ENCODE measurements at places on chromosomes 4 and X.

DNA sequence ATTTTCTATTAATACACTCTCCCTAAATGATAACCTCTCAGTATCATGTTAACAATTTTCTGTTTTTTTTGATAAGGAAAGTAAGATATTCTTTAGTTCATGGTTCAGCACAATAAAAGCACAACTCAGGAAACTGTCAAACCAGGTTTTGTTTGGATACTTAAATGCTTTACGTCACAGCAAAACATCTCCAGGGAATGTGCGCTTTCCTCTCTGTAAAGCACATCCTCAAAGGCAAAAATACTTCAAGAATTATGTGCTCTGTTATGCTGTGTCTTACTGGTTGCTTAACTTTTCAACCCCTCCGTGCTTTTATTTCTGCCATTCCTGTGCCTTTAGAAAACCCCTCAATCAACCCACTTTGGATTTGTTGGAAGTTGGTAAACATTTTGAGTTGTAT is 27.8 kb downstream of the SNX25 start:
- no peak for DNase-seq

- no peak for DNase-seq
Observed at GRCh38 chr4:122591196-122591595, 29.7 kb downstream of the IL21 start.

- peak; percentile 78 for DNase-seq
Observed at GRCh38 chr4:140092094-140092851, 61.7 kb downstream of the MAML3 start.

DNA sequence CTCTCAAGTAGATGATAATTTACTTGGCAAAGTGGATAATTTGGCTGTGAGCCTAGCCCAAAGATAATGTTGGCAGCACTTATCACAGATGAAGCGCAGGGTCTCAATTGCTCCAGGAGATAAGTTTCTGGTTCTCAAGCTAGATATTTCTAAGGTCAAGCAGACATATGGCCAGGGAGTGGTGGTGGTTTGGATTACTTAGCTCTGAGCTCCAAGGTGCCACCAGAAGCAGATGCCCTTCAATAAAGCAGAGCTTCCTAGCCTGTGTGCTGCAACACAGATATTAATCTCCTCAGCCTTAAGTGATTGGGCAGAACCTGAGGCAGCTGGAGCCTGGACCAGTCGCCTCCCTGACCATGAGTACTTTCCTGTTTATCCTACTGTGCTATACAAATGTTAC is 79.2 kb upstream of the NALF2 start:
- no peak for DNase-seq

GRCh38 chr4:168257768-168258167 is 60.8 kb downstream of the DDX60 start:
- DNase-seq: no peak

DNA sequence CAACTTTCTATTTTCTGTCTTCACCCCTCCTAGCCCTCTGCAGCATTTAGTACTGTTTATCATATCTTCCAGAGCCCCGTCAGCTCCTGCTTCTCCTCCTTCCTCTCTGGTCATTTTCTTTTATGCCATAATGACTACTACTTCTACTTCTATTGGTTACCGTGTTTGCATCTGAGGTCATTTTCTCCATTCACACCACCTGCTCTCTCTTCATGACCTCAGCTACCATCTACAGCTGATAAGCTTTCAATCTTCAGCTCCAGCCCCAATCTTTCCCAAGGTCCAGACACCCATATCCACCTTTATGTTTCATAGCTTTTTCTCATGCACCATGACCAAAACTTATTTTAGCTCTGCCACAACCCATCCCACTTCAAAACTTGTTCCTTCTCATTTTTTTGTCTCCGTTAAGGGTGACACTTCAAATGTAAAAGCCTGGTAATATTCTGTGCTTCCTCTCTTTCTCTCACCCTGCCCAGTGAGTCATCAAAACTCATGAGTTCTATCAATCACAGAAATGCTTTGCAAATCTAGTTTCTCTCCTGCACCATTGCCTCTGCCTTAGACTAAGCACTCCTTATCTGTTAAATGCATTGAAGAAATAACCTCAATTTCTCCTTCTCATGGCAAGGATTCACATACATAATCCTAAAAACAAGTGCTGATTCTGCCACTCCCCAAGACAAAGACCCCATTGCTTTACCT is 71.3 kb upstream of the IQCM start:
- no peak for DNase-seq

- no peak for DNase-seq
Observed at GRCh38 chr4:171524903-171525302, 288.3 kb upstream of the GALNTL6 start.

DNA sequence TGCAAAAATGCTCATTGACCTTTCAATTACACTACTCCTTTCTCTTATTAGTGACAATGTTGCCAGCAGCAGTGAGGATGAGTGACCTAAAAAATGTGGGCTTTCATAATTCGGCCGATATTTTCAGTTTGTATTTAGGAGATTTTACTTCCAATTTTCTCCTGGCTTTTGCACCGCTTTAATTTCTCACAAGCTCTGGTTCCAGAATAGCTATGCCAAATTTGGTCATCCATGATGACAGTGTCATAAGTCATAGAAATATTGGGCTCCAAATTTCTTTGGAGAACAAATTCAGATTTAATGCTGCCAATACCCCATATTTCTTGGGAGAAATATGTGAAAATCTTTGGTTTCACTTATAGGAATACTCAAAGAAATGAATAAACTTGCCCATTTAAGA is 187.7 kb upstream of the HCCS start:
- no peak for DNase-seq

DNA sequence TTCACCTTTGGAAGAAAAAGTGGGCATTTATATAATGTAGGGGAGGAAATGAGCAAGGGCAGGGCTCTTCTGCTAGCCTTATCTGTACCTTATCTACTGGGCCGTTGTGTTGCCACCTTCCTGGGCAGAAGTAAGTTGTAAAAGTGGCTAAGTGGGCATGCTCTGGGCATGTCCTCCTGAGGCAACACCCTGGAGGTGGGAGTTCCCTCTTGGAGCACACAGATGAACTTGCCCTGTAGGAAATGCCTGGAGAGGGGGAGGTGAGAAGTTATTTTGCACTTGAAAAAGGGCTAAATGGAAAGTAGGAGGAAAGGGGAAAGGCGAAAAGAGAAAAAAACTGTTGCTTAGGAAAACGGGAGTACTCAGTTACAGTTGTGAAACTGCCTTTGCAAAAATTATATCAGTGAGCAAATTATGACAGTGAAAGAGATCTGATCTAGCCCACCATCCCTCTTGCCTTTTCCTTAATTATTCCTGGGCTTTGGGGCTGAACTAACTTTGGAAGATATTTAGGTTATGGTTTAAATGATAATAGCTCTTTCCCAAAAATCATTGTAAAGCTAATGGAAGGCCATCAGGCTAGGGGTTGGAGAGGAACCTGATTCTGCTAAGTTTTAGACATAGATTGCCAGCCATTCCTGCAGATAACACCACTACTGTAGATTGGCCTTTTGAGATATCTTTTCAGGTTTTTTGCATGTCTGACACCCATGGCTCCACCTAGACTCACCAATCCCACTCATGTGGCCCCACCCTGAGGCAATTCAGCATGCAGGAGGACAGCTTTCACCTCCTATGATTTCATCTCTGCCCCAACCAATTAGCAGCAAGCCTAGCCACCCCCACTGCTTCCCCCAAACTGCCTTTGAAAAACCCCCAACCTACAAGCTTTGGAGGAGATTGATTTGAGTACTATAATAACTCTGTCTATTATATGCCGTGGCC is 20.5 kb upstream of the ZNF81 start:
- no peak for DNase-seq

DNA sequence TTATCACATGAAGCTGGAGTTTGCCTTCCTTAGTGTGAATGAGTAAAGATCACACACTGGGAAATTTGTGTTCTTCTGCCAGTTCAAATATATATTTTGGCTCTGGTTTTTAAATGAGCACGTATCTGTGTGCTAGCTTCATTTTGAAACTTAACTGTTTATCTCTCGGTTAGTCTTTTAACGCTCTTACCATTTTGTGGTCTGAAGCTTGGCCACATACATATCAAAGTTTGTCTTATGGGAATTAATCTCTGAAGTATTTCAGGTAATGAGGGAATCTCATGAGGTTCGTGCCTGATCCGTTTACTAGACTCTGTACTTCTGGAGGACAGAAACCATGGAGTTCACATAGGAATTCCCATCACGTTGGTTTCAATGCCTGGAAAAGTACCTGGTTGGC is 13.8 kb downstream of the ATP10D start:
- no peak for DNase-seq

DNA sequence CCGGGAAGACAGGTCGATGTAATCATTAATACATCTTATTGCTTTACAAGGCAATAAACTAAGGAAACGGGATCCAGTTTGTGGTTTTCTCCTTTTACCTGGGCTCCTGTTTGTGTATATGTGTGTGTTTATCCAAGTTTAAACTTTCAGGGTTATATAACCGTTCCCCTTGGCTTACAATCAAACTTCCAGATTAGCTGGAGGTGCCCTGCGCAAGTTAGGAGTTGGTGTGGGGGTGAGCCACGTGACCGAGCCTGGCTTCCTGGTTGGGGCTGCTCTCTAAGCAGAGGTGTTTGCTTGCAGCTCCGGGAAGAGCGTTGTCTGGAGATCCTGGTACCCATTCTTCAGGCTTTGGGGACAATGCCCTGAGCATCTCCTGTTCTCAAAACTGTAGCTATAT is 129.2 kb downstream of the FHDC1 start:
- no peak for DNase-seq

DNA sequence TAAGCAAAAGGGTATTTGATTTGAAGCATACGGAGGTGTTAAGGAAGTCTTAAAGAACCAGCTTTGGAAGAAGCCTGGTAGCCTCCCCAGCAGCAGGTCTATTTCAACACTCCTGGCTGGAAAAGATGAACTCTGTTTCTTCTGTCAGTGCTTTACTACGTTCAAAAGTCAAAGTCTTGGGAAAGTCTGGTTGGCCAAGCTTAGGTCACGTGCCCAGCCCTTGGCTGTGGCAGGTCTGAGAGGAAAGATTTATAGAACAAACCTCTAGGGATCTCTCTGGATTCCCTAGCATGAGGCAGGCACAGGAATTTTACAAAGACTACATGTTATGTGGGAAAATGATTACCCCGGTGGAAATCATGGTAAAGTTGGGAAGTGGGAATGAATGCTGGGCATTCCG is 8.6 kb upstream of the ARHGAP10 start:
- no peak for DNase-seq

- no peak for DNase-seq
Observed at GRCh38 chrX:31293409-31293808, 221.6 kb upstream of the FTHL17 start.

- peak; percentile 44 for DNase-seq
Observed at GRCh38 chrX:153507484-153508178, 9.8 kb upstream of the ATP2B3 start.

- no peak for DNase-seq
Observed at GRCh38 chrX:21645431-21645830, 12.7 kb downstream of the KLHL34 start.

DNA sequence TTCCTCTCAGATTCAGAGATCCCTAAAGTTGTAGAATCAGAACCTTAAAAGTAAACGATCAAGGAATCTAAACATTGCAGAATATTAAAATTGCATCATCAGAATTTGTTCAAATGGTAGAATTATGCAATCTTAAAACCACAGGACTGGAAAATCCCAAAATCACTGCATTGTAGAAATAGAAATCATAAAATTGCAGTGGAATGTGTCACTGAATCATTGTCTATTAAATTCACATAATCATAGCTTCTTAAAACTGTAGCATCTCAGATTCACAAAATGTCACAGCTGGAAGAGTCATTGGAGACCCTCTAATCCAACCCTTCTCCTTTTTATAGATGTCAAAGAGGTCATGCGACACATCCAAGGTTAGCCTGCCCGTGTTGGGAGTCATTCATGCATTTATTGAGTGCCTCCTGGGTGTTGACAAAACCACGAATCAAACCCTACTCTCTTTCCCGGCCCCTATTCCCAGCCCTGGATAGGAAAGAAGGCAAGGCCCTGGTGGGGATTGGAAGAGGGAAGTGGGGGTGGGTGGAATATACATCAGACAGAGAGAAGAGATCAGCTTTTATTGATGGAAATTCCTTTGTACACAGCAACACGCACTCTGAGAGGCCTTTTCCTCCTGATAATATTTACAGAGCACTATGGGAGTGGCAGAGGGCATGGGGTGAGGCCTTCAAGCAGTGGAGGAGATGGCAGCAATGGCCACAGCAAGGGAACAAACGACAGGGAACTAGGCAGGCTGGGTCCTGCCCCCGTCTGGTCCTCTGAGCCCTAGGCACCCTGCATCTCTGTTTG is 15.4 kb downstream of the IQSEC2 start:
- no peak for DNase-seq

- DNase-seq: no peak
Observed at GRCh38 chrX:47611926-47612325, 7.7 kb downstream of the SYN1 start.

DNA sequence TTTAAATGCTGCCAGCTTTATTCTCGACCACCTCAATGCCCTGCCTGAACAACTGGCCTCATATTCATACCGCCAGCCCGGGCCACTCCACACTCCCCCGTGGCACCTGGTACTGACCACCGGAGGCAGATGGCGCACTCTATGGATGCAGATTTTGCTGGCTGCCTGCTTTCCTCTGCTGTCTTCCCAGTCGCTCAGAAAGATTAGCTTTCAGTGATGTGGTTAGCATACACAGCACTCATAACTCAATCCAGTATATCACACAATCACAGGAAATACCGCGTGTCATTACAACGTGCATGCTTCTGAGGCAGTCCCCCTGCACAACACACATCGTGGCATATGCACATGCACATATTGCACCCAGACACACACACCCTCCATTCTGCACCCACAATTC is 147.2 kb upstream of the BCOR start:
- no peak for DNase-seq

GRCh38 chr4:141569141-141569540 is 67.2 kb upstream of the IL15 start:
- no peak for DNase-seq

GRCh38 chrX:149962859-149963757 is 24.8 kb upstream of the EOLA2 start:
- peak; percentile 15 for DNase-seq

DNA sequence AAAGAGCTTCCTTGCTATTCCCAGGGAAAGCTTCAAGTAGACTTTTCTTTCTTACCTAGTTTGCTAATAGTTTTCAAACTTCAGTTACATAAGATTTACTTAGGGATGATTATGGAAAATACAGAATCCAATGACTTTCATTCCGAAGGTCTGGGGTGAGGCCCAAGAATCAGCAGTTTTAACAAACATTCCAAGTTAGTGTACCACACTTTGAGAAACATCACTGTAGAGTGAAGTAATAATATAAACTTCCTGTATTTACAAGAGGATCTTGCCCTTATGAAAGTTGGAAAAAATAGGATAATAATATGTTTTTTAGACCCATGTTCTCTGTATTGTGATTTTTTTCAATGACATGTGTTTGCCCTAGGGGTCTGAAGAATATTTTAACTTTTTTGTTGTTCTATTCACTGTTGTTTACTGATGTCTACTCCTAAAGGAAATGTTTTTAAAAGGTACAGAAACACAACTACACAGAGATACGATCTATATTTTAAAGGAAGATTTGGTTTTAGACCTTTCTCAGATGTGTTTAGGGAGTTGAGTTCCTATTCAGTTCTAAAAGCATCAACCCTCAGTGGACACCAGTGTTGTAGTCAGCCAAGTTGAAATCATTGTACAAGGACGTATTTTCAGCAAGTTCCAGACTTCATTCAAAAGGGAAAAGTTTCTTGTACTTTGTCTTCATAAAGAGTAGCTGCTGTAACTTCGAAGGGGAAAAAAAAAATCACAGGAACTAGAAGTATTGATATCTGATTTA is 295.8 kb upstream of the SLC7A11 start:
- DNase-seq: no peak

Data from NCI-H510A treated with DMSO at 0.1 percent for 48 hours (cell line).